Hepatocyte (in vitro differentiated cells): ENCODE measurements at places on chromosomes 2 and 18. TPM values are rescaled to one million over a fixed set of nuclear protein-coding genes. Genes with fewer than 3 reads are reported as not detected.

DNA sequence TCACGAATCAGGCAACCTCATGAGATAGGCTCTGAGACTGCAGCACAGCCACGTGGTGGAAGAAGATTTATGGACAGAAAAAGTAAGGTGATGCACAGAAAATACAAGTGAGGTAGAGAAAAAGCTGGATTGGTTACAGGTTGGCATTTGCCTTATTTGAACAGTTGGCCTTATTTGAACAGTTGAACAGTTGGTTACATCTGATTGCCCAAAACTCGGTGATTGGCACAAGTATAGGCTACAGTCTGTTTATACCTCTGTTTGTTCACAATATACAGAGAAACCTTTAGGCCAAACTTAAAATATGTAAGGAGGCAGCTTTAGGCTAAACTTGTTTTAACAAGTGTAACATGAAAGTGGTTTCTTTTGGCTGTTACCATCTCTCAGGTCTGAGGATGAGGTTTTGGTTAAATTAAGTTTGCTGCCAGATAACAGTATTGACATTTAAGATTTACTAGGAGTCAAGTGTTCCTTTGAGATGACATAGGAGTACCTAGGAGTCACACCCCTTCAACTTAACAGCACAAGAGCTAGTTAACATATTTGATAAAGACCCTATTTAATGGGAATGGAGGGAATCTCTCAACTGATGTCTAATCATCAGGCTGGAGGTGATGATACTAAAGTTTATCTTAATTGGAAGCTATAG lies 16.5 kb upstream of the GPR155 start:
- no peak for DNase-seq

- no peak for DNase-seq
Measured at GRCh38 chr2:38113051-38113450, 37.1 kb upstream of the CYP1B1 start.

- no peak for DNase-seq
Measured at GRCh38 chr18:3055186-3055728, 42.3 kb upstream of the LPIN2 start.

DNA sequence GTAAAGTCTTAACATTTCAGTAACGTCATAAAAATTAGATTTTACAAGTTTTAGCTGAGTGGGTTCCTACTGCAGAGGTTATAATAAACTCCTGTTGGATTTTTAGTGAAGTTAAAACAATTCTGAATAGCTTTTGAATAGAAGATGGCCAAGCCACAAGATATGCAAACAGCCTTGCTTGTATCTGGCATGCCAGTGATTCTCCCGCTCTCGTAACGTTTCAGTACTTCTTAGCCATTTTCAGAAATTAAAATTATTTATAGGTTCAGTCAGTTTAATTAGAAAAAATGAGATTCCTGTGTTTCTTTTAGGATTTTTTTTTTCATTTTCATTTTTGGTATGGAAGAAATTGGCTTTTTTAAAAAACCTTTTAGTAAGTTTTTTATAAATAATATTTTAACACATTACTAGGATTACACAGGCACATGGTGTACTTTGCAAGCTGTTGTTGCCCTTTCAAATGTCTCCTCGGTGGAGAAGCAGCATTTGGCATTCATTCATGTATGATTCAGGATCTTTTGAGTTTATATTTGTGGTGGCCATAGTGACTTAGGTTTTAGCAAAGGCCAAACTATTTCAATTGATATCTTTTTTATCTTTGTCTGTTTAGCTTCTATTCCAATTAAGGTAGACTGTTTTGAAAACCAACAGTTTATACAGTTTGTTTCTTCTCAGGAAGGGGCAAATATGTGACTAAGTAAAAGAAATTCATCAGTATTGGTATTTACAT lies 30.6 kb upstream of the RND3 start:
- no peak for DNase-seq

Gene ITGB1BP1
- total RNA-seq = 17.4 and 22.7 TPM in 2 replicates
